ENCODE measurements at places on chromosomes 4 and X.

- no peak for DNase-seq
These were observed 52.5 kb upstream of the TTC29 start for GRCh38 chr4:146998157-146998556.

DNA sequence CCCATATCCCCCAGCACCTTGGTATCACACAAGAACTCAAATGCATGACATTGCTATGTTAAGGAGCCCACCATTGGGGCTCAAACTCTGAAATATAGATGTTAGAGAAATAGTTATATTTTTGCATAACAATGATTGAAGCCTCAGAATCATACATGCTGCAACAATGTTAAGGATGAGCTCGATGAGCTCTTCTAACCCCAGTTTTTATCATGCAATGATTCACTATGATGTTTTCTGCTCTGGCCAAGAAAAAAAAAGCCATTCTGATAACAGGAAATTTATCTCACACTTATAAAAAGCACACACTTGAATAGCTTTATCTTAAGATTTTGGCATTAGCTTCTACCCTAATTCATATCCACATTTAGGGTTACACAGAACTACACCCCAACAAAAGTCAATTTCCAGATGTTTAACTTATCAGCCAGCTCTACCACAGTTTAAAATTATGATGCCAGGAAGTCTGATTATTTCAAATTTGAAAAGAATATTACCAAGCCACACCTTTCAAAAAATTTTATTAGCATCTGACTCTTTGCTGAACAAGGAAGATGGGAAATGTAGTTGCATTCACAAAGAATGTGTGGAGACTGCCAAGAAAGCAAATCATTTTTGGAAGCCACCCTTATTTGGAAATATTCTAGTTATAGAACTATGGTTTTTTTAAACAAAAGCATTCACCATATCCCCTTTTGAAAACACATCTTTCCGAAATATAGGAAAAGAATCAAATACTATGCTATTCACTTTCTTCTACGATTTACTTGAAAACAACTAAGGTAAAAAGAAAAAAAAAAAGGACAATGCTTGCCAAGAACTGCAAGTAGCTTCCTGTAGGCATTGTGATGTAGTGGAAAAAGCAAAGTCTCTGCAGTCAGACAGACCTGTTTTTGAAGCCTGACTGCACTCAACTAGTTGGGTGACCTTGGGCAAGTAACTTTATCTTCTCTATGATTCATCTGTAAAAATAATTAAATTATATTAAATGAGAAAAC, 100.8 kb upstream of the PLS3 start:
- DNase-seq = no peak

- DNase-seq = no peak
These were observed 405.9 kb downstream of the ADGRL3 start for GRCh38 chr4:61605984-61606383.

- DNase-seq = no peak
These were observed 444 bp downstream of the FREM3 start for GRCh38 chr4:143700046-143700415.

DNA sequence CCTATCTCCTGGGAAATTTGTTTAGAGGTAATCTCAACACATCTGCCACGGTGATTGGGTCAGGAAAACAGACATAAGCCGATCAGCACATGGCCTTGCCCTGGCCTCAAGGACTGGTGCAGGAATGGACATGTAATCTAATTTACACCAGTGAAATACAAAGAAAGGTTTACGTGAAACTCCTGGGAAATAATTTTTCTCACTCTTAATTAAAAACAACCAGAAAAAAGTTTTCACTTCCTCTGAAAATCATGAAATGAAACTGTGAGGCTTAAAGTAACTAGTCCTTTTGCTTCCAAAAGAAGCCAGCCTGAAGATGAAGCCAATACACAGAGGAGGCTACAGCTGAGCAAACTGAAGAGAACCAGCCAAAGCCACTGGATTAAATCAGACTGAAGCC, 154.1 kb upstream of the FAM241A start:
- DNase-seq = no peak

All from natural killer cell treated with Interleukin-12 subunit alpha and Interleukin-12 subunit beta and Interleukin-15 and Interleukin-18, amount 100 ng/mL, for 72 hours (primary cell).